Lung (tissue), 17 donors: ENCODE measurements at places on chromosomes 1 and 21. TPM values are rescaled to one million over a fixed set of nuclear protein-coding genes. Genes with fewer than 3 reads are reported as not detected.

FCRLB gene
- 0.90 TPM for polyA plus RNA-seq

CFAP57 gene
- polyA plus RNA-seq: 2.2 TPM

HPCAL4 gene
- polyA plus RNA-seq: 0.08 TPM

HSD3B2 gene
- 0.02 TPM for polyA plus RNA-seq

BEND5 gene
- 1.3 TPM for polyA plus RNA-seq

CENPF gene
- 1.8 TPM for polyA plus RNA-seq

CD1E gene
- polyA plus RNA-seq: 0.30 TPM

DDOST gene
- 170 TPM for polyA plus RNA-seq

OVAAL gene
- polyA plus RNA-seq: not detected
